Stimulated activated CD4-positive, alpha-beta T cell treated with anti-CD3 and anti-CD28 coated beads, Interleukin-15, amount 100 ng/mL, for 24 hours (primary cell): ENCODE measurements at places on chromosomes 5 and 9.

DNA sequence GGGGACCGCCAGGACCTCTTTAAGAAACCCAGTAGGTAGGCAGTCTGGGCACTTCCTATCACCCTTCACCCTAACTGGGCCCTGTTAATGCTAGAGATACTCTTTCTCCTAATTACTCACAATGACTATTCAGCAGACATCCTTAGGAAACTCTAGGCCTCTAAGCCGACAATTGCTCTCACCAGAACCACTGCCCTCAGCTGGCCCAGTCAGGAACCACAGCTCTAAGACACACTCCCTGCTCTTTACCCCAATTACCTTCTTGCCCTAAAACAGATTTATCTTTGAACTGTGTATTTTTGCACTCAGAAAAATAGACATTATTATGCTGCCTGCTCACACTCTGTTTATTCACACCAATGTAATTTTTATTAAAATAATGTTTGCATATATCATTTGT lies 432.6 kb upstream of the SLC30A5 start:
- DNase-seq = peak; percentile 21

- DNase-seq = no peak
Observed at GRCh38 chr9:107309271-107309670, 26.2 kb downstream of the RAD23B start.

DNA sequence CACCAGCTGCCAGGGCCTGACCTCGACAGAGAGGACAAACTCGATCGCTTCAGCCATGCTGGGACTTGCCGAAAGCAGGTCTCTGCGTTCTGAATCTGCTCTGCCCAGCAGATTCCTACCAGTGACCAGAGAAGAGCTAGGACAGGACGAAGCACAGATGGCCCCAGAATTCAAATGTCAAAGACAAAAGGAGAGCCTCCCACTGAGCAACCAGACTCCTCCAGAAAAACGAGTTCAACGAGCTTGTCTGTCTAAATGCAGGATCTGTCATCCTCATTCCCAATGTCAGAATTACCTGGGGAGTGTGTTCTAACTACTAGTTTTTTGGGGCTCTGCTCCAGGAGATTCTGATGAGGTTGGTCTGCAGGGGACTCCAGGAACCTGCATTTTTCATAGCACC lies 13.4 kb downstream of the AK8 start:
- DNase-seq = no peak

DNA sequence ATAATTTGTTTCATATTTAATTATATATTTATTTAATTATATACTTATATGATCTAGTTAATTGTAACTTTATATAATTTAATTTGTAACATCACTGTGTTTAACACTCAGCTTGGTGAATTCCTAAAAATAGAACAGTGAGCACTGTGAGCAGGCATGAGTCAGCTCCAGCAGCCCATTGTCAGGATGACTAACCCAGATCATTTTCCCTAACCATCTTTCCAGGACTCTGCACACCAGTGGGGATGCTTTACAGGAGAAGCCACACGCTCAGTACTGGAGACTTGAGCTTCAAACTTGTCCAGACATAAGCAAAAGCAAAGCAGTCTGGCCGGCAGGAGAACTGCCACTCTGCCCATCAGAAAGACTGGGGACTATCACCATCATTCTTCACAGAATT lies 446.2 kb upstream of the TRPC7 start:
- DNase-seq = no peak

- DNase-seq = no peak
Observed at GRCh38 chr5:54848581-54848980, 136.8 kb downstream of the ESM1 start.

- no peak for DNase-seq
Observed at GRCh38 chr5:10481241-10481935, 39.7 kb downstream of the ROPN1L start.

GRCh38 chr9:105751761-105752160 lies 57.4 kb downstream of the TMEM38B start:
- no peak for DNase-seq
